ENCODE measurements at places on chromosomes 4 and X.

- no peak for DNase-seq
Observed at GRCh38 chr4:1196421-1197183, 24.2 kb upstream of the SPON2 start.

DNA sequence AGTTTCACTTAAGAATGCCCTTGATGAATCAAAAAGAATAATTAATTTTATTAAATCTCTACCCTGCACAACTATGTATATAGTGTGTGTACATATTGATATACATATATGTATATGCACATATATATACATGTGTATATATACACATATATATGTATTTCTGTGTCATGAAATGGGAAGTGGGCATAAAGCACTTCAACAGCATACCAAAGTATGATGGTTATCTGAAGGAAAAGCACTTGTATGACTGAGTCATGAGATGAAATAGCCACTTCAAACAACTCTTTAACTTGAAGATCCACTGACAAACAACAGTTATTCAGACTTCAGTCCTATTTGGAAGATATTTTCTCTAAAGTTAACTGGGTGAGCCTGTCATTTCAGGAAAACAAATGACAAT is 16.3 kb downstream of the RNF128 start:
- DNase-seq, result no peak

- no peak for DNase-seq
Observed at GRCh38 chr4:169089004-169089403, 78.9 kb upstream of the CBR4 start.

- no peak for DNase-seq
Observed at GRCh38 chr4:53695540-53696463, 104.5 kb upstream of the LNX1 start.

DNA sequence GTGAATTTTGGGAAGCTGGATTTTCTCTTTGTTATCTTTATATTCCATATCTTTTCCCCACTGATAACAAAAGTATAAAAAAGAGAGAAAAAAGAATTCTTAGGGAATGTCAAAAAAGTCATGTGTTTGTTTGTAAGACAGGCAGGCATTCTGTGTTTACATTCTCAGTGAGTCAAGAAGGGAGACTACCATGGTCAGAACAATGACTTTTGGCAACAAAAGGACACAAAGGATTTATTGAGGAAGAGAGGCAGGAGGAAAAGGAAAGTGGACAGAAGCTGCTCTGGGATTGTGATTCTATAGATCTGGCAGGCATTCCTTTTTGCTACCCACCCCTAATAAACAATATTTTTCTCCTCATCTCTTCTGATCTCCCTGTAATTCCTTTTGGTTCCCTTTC is 5.9 kb upstream of the ANK2 start:
- DNase-seq, result no peak

GRCh38 chr4:39255871-39256270 is 73.5 kb downstream of the WDR19 start:
- no peak for DNase-seq

DNA sequence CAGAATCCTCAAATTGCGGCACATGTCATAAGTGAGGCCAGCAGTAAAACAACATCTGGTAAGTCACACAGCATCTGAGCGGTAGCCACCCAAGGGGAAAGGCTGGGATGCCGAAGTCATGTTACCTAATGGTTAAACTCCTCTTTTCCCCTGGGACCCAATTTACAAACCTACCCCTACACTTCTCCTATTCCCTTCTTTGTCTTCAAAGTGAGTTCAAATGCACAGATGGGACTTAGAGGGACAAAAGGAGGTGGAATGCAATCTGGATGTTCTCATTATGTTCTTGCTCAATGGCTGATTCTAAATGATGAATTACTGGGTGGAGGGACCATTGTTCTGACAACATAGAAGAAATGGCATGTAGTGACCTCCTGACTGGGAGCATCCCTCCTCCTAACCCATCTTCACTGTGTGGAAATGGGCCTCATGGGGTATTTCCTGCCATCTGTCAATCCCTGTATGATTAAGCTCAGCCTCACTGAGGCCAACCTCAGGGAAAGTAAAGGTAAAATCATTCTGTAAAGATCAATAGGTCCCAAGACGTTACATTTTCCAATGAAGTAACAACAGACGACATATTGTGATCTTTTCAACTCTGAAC is 8.5 kb downstream of the CD40LG start:
- DNase-seq, result no peak

DNA sequence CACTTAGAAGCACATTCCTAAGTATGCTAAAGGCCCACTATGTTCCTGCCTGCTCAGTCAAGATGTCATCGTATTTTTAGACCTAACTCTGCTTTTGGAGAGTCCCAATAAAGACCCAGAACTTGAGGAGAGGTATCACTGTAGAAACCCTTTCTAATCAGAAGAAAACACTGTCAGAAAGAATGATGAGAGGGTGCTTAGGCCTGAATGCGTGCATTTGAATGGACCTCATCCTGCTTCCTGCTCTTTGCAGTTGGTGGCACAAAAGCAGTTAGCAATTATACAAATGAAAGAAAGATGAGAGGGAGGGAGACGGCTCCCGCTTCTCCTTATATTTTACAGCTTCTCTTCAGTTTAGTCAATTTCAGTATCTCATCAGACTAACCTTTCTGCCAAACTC is 987.2 kb downstream of the CCSER1 start:
- no peak for DNase-seq

DNA sequence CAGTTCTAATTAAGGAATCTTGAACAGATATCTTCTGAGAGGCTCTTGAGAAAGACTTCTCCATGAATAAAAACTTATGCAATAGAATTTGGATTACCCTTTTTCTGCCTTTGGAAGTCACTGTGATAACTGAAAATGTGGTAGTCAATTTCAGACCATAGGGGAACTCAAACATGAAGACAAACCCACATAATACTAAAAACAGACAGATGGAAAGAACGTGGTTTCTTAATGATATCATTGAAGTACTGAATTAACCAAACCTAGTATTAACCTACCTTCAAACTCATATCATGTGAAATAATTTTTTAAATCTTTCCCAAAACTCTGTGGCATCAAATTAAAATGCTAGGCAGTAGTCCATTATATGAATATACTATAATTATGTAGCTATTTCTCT is 153.5 kb downstream of the CAMK2D start:
- no peak for DNase-seq

All from HFF-Myc (cell line).